Activated CD8-positive, alpha-beta memory T cell treated with anti-CD3 and anti-CD28 coated beads, Interleukin-2, amount 10 ng/mL, durations not matched to agents 7 days and 5 days (primary cell): ENCODE measurements at places on chromosomes 11 and 22. TPM values are rescaled to one million over a fixed set of nuclear protein-coding genes. Genes with fewer than 3 reads are reported as not detected.

The ADM2 gene
- 4.7 TPM for total RNA-seq

GRCh38 chr11:59954219-59954847 lies 9.5 kb upstream of the OOSP4A start:
- no peak for DNase-seq

- no peak for DNase-seq
Observed at GRCh38 chr11:15180212-15180792, 65.6 kb downstream of the INSC start.

- DNase-seq = no peak
Observed at GRCh38 chr11:84130646-84131427, 844.7 kb upstream of the CCDC90B start.

DNA sequence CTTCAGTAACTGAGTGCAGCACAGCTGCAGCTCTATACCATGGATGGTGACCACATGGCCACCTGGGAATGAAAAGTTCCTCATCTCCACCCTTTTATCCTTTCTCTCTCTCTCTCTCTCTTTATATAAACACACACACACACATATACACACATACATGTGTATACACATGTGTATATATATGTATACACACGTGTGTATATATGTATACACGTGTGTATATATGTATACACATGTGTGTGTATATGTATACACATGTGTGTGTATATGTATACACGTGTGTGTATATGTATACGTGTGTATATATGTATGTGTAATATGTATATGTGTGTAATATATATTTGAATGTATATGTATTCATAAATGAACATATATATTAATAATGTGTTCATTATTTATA lies 18.8 kb upstream of the FAR1 start:
- no peak for DNase-seq

GRCh38 chr11:73399636-73400035 lies 23.4 kb downstream of the RELT start:
- DNase-seq = no peak

The BACE1-AS gene
- total RNA-seq = 5.1 TPM

The MRGPRF gene
- total RNA-seq = not detected
